ENCODE measurements at places on chromosomes 12 and 14. TPM values are rescaled to one million over a fixed set of nuclear protein-coding genes. Genes with fewer than 3 reads are reported as not detected.

Gene EML5
- 0.90 TPM for polyA plus RNA-seq

Gene TDRD9
- not detected for polyA plus RNA-seq

Gene BCL2L14
- 0.50 TPM for polyA plus RNA-seq

Gene GPRC5A
- 2.1 TPM for polyA plus RNA-seq

Gene ALKBH1
- polyA plus RNA-seq: 12.1 TPM

Gene RAP1B
- polyA plus RNA-seq: 134 TPM

Gene ZDHHC22
- 0.41 TPM for polyA plus RNA-seq

Gene PLEKHH1
- polyA plus RNA-seq: 1.1 TPM

Gene LRRC10
- polyA plus RNA-seq: not detected

Gene FAM181A
- not detected for polyA plus RNA-seq

Gene KLRC1
- 0.33 TPM for polyA plus RNA-seq

Gene IGF1
- 30.3 TPM for polyA plus RNA-seq

Gene TMEM30B
- 7.5 TPM for polyA plus RNA-seq

Gene TMTC2
- polyA plus RNA-seq: 13.3 TPM

Gene TRPV4
- polyA plus RNA-seq: 0.73 TPM

Gene CISTR
- not detected for polyA plus RNA-seq

Gene WNK1
- polyA plus RNA-seq: 126 TPM

Gene PRIMA1
- 4.4 TPM for polyA plus RNA-seq

Gene BLOC1S1
- polyA plus RNA-seq: 94.2 TPM

Gene ZNF891
- 4.0 TPM for polyA plus RNA-seq

Gene SMCO3
- 0.20 TPM for polyA plus RNA-seq

Data from muscle of arm (tissue), 14 donors.